AG09309 (cell line): ENCODE measurements at places on chromosomes 12 and 14.

DNA sequence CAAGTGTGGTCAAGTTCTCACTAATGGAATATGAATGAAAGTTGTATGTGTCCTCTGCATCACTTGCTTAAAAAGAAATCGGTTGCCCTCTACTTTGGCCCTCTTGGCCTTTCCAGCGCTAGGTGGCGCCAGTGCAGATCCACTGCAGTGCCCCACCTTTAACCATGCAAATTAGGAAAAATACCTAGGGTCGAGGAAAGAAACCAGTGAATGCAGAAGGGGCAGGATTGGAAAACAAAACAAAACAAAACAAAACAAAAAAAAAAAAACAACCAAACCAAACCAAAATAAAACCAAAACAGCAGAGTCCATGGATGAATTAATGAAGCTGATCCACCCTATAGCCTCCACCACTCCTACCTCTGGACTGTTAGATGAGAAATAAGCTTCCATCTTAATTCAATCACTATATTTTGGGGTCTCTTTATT lies 12.9 kb upstream of the NEMF start:
- DNase-seq = no peak

GRCh38 chr12:20557096-20557495 lies 138.0 kb upstream of the SLCO1C1 start:
- DNase-seq = no peak

GRCh38 chr14:102544747-102545460 lies 35.3 kb upstream of the ANKRD9 start:
- no peak for DNase-seq

GRCh38 chr12:49909826-49910225 lies 6.1 kb upstream of the FAIM2 start:
- no peak for DNase-seq

GRCh38 chr14:74863274-74863673 lies 12.7 kb downstream of the PROX2 start:
- DNase-seq = no peak

DNA sequence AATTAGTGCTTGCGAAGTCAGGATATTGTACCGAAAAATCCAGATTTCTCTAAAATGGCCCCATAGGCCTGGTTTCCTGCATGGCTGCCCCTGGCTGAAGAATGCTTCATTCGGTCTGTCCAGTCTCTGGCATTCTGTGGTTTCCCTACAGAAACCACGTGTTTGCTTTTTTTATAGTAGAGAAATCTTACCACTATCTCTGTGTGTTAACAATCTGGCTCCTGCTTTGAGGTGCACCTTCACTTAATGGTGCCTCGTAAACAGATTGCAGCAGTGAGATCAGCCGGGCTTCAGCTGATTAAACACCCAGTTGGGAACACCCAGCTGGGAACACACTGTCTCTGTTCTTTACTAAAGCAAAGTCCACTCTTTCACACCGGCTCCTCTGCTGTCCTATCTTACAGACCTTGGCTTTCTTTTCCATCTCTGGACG lies 6.7 kb upstream of the DNAAF2 start:
- DNase-seq = no peak

GRCh38 chr12:120242275-120242799 lies 23.2 kb downstream of the PXN start:
- DNase-seq = no peak

GRCh38 chr12:65826353-65827171 lies 2.3 kb downstream of the HMGA2 start:
- DNase-seq = peak; percentile 45

DNA sequence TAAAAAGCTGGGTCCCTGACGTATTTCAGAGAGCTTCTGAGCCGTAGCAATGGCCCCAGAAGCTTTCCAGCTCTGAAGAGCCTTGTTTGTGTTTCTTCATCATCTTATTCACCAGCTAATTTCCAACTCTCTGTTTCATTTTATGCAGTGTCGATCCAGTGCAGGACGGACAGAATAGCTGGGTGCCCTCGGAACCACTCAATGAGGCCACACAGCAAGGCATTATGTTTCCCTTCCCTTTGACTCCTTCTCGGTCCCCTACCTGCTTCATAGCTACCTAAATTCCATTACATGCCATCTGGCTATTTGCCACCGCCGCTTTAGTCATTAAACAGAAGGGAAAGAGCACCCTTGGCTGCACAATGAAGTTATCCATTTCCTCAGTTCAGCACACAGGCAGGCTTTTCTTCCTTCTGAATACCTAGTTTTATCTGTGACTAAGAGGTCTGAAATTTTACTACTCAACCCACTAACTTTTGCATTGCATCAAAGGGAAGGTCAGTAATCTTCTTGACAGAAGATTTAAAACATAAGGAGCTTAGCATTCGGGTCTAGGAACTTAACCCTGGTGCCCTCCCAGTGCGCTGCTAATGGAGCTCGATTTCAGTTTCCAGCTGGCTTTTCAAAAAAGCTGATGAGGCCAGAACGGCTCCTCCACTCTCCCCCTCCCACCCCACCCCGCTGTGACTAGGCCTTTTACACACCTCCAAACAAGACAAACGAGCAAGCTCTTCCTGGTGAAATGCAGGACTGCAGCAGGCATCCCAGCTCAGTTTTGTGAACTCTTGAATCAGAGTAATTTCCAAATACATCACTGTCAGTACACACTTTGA lies 176.8 kb downstream of the GXYLT1 start:
- no peak for DNase-seq

DNA sequence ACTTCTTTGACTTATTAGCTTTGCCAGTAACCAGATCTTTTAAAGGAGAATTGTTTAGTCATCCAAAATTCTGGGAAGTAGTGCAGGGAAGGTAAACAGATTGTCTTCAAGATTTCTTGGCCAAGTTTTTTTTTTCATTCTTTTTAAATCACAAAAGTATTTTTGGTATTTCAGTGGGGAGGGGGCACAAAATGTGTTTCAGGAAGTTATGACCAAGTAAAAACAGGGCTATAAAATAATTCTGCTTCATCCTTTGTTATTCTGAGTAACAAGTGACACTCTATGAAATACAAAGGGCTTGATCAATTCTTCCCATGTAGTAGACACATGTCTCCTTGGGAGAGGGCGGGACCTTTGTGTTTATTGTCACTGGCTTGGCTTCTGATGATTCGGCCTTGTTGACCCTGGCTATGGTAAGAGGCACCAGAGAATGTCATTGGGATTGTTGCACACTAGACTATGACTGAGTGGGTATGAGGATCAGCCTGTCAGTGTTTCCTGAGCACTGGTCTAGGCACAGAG lies 55.4 kb downstream of the SUSD6 start:
- no peak for DNase-seq

GRCh38 chr12:34625116-34625515 lies 602.8 kb downstream of the ALG10 start:
- no peak for DNase-seq

GRCh38 chr14:84028080-84028604 lies 1501.8 kb upstream of the FLRT2 start:
- no peak for DNase-seq

- no peak for DNase-seq
These were observed 34.1 kb downstream of the IFT43 start for GRCh38 chr14:76019676-76020075.

DNA sequence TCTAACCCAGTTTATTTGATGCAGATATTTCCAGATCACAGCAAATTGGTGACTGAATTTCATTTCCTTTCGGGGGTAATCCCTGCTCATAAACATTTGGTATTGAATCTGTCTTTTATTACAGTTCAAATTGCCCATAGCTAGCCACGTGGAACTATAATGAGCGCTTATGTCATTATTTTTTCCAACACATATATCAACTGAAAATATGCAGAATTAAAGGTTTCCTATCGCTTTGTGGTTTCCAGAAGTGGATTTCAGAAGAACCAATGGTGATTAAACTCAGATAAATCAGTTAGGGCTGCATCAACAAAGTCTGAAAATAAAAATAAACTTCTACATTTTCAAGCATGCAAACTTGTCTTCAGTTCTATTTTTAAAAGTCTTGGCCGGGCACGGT lies 111.9 kb downstream of the PIK3C2G start:
- no peak for DNase-seq

GRCh38 chr12:115570069-115570777 lies 707.3 kb downstream of the MED13L start:
- DNase-seq = peak; percentile 35

DNA sequence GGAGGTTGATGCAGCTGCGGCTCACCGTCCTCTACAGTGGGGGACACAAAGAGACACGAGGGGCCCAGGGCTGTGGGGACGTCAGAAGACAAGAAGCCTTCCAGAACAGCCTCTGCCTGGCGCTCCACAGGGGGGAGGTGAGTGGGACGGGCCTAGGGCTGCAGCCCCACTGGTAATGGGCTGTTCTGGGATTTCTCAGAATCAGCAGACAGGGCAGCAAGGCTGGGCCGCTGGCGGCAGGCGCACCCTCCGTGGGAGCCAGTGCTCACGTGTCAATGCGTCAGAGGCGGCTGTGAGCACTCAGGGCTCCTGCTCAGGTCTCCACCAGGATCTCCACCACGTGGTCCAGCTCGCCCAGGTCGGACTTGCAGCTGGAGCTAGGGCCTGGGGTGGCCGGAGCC lies 10.0 kb downstream of the CDCA4 start:
- no peak for DNase-seq

GRCh38 chr12:545835-546234 lies 86.1 kb downstream of the B4GALNT3 start:
- DNase-seq = no peak
